Suppressor macrophage treated with lipopolysaccharide for 1 hour (primary cell): ENCODE measurements at places on chromosomes 12 and 14.

DNA sequence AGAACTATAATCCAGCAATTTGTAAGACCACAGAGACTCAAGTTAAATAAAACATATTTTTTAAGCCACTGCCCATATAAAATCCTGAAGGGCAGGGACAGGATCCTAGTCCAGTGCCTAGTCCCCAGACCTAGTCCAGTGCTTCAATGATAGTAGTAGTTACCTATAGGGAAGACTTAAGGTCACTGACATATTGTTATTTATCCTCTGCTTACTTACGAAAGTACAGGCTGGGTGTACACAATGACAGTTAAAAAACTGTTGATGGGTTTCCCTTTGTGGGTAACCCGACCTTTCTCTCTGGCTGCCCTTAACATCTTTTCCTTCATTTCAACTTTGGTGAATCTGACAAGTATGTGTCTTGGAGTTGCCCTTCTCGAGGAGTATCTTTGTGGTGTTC, 192.5 kb downstream of the SLC25A21 start:
- DNase-seq: no peak

GRCh38 chr12:28893365-28893764, 255.7 kb upstream of the FAR2 start:
- no peak for DNase-seq

DNA sequence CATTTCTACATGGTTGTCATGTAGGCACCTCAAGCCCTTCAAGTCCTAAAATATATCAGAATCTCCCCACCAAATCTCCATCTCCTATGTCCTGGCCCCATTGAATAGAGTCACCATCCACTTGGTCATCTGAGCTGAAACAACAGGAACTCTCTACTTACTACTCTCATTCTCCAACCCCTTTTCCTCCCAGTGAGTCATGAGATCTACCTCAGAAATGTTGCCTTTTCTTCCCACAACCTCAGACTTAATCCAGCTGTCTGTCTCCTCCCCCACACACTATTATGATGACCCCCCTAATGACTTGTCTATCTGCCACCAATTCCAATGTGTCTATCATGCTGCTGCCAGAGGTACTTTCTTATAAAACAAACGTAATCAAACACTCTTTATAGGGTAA, 72.3 kb upstream of the TMEM263 start:
- DNase-seq: no peak

GRCh38 chr14:36518586-36519430, 1.2 kb downstream of the NKX2-1 start:
- DNase-seq: no peak

DNA sequence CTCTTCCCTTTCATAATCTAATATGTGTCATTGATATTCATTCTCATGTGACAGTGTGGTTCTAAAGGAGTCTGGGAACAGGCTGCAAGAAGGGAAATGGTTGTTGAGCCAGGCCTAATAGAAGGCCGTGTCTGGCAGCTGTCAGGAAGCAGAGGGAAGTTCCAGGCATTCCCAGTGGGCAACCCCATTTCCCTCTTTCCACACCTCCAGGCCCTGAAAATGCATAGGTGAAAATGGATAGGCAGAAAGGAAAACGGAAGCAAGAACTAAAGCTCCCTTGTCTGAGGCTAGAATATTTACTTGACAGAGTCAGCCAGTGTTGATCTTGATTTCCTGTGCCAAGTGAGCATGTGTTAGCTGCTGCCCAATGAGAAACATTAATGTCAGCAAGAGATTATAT, 97.7 kb downstream of the PPM1A start:
- DNase-seq: peak; percentile 29

DNA sequence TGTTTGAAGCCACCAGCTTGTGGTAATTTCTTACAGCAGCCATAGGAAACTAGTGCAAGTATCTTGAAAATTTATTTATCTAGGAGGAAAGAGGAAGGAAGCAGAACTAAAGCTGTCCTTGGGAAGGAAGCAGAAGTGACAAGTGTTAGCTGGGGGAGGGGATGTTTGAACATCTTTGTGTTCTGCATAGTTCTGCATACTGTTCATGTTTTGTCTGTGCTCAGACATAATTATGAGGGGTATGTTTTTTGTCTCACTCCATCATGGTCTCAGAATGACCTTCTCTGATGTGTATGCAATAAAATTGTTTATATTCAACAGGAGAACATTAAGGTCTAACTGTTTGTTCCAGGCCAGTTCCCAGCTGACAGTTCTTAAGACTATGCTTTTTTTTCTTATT, 606.5 kb downstream of the GALC start:
- no peak for DNase-seq

DNA sequence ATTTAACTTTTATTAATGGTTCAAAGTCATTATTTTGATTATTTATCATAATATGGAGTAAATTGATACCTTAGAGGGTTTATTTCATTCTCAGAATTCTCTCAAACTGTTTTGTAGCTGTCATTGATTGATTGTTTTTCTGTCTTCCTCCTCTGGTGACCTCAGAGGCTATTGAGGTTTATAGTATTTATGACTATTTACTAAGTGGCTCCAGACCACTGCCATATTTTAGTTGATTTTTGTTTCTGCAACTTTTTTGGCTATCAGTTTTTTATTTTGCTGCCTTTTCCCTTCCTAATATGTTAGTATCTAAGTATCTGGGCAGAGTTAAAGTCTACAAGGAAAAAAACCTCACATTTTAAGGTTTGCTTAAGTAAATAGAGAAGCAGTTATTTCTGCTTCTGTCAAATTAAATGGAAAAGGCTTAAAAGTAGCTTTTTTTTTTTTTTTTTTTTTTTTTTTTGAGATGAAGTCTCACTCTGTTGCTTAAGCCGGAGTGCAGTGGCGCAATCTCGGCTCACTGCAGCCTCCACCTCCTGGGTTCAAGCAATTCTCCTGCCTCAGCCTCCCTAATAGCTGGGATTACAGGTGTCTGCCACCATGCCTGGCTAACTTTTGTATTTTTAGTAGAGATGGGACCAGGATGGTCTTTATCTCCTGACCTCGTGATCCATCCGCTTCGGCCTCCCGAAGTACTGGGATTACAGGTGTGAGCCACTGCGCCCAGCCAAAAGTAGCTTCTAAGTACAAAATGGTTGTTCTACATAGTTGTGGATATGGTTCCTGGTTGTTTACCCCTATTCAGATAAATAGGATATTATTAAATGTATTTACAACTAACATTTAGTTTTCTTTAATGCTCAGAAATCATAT, 8.2 kb downstream of the MDM2 start:
- no peak for DNase-seq

GRCh38 chr12:113658006-113658655, 186.5 kb upstream of the LHX5 start:
- no peak for DNase-seq

DNA sequence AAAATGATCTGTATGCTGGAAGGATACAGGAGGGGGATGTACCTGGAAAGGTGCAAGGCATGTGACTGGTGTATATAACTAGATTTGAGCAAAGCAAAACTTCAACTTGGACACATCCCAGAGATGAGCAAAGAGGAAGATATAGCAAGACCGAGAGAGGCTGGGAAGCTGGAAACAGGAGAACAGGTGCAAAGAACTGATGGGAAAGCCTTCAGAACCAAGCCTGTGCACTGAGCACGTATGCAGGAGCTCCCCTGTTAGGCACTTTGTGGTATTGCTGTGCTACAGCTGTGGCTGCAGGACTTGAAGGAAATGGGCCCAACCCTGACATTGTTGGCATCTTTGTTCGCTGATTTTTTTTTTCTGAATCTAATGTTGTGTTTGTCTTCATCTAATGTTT, 120.7 kb upstream of the PWP1 start:
- DNase-seq: no peak

- DNase-seq: no peak
Observed at GRCh38 chr14:47490353-47490752, 185.1 kb downstream of the MDGA2 start.

DNA sequence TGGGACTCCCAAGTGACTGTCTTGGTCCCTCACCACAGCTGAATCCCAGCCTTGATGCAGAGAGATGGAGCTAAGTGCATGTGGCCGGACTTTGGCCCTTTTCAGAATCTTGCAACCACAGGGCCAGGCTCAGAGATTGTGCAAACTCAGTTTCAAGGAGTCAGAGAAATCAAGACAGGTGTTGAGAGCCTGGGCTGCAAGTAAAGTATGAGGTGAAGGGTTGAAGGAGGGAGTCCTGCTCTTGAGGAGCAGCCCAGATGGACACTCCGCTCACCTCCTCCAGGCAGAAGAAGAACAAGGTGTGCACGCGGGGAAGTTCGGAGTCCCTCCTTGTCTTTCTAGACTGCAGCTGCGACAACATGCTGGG, 6.3 kb upstream of the BMP4 start:
- no peak for DNase-seq

GRCh38 chr12:54204316-54204715, 15.5 kb upstream of the SMUG1 start:
- no peak for DNase-seq

DNA sequence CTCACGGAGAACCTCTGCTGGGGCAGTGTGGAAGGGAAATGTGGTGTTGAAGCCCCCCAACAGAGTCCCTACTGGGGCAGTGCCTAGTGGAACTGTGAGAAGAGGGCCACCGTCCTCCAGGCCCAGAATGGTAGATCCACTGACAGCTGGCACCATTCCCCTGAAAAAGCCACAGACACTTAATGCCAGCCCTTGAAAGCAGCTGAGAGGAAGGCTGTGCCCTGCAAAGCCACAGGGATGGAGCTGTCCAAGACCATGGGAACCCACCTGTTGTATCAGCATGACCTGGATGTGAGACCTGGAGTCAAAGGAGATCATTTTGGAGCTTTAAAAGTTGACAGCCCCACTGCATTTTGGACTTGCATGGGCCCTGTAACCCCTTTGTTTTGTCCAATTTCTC, 363.5 kb upstream of the PRICKLE1 start:
- no peak for DNase-seq

GRCh38 chr12:234019-234418, 20.1 kb upstream of the SLC6A12 start:
- DNase-seq: no peak

DNA sequence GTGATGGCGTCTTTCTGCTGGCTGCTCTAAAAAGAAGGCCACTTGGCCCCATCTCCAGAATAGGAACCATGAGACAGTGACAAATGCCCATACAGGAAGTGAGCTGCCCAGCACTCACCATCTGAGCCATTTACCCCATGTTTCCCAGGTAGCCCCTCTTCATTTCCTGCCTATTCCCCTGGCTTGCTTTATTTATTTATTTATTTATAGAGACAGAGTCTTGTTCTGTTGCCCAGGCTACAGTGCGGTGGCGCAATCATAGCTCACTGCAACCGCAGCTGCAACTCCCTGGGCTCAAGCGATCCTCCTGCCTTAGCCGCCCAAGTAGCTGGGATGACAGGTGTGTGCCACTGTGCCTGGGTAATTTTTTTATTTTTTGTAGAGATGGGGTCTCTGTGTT, 71.2 kb downstream of the RIN3 start:
- peak; percentile 57 for DNase-seq

- DNase-seq: peak; percentile 33
Observed at GRCh38 chr12:108442067-108442466, 73.0 kb upstream of the FICD start.

DNA sequence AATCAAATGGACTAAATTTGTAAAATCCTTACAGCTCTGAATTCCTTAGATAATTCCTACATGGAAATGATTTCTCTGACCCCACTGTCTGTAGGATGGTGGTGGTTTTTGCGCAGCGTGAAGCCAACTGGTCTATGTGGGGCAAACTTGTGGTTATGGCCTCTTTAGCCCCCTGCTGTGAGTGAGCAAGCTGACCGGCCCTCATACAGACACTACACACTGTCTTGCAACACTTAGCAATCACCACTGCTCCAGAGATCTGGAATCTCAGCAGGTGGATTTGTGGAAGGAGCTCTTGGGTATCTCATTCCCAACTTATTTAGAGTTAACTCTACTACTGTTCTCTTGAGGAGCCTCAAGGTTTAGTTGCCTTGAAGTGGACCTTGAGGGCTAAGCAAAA, 70.2 kb downstream of the SCN8A start:
- no peak for DNase-seq

DNA sequence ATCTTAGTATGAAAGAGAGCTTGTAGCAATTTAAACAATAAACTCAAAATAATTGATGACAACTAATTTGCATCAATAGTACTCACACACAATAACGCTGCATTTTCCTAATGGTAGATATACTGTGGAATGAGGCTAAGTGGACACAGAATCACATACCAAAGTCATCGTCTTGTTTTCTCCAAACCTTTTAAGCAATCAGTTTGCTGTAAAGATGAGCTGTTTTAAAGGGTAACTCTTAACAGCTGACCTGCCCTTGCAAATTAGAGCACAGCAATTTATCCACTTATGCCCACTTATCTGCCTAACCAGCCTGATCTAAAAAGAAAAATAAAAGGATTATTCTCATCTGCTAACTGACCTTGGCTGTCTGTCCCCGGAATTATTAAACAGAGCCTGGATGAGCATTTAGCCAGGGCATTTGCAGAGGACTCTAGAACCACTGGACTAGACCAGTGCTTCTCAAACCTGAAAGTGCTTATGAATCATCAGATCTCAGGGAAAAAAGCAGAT, 174.3 kb upstream of the BCL2L14 start:
- DNase-seq: no peak

DNA sequence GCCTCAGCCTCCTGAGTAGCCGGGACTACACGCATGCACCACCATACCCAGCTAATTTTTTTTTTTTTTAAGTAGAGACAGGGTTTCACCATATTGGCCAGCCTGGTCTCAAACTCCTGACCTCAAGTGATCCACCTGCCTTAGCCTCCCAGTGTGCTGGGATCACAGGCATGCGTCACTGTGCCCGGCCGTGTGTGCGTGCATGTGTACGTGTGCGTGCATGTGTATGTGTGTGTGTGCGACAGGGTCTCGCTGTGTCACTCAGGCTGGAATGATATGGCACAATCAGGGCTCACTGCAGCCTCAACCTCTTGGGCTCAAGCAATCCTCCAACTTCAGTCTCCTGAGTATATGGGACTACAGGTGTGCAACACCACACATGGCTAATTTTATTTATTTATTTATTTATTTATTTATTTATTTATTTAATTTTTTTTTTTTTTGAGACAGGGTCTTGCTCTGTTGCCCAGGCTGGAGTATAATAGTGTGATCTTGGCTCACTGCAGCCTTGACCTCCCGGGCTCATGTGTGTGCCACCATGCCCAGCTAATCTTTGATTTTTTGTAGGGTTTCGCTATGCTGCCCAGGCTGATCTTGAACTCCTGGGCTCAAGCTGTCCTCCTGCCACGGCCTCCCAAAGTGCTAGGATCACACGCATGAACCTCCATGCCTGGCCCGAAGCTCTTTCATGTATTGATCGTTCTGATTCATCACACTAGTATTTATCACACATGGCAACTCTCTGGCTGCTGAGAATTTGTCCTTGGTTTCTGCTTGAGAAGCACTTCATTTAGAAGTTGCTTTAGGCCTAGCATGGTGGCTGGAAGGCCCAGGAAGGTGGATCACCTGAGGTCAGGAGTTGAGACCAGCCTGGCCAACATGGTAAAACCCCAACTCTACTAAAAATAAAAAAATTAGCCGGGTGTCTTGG, 35.9 kb upstream of the CLIP1 start:
- DNase-seq: no peak

DNA sequence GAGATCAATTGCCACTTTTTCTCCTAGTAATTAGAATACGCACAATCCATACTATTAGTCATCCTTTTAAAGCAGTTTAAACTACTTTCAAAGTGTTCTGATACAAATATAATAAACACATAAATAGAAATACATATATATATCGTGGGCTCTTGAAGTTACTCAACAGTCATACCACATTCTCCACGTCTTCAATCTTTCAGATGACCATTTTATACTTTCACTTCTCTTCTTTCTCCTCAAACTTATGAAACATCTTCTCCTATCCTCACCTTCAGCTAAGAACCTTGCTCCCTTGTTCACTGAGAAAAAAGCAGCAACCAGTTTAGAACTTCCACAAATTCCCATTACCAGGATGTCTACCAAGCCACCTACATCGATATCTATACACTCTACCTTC, 19.2 kb downstream of the CEP290 start:
- DNase-seq: no peak

- DNase-seq: no peak
Observed at GRCh38 chr14:54640506-54640905, 73.6 kb downstream of the SAMD4A start.
